C1 segment of cervical spinal cord (tissue), 14 donors: ENCODE measurements at places on chromosomes 7 and 10.

- DNase-seq: no peak
These were observed 401.2 kb downstream of the GFRA1 start for GRCh38 chr10:115871855-115872254.

DNA sequence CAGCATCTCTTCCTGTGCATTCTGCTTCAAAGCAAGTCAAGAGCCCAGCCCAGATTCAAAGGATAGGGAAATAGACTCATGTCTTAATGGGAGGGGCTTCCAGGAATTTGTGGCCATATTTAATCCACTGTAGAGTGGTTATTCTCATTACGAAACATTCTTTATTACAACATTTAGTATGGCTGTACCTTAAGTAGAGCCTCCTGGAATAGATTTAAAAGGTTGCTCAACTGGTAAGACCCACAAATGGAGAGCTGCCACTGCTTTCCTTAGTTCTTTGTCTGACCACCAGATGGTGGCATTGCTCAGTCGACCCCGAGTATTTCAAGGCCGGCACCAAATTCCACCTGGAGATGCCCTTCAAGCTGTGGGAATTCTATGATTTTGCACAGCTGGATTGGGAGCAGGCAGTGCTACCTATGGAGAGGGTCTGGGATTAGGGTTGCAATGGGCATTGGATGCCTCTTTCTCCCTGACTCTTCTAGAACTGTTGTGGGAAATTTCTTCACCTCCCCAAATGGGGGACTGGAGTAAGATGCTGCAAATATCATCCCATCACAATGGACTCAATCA lies 102.2 kb downstream of the RBM20 start:
- DNase-seq: peak; percentile 25

DNA sequence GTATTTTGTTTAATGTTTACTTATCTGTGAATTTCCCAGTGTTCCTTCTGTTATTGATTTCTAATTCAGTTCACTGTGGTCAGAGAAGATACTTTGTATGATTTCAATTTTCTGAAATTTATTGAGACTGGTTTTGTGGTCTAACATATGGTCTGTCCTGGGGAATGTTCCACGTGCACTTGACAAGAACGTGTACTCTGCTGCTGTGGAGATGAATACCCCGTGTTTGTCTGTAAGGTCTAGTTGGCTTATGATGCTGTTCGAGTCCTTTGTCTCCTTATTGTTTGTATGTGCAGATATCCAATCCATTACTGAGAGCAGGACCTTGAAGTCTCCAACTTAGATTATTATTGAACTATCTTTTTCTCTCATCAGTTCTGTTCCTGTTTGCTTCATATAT lies 371.5 kb upstream of the MYO3A start:
- DNase-seq: no peak

- DNase-seq: no peak
These were observed 122.4 kb upstream of the NPS start for GRCh38 chr10:127426746-127427145.

DNA sequence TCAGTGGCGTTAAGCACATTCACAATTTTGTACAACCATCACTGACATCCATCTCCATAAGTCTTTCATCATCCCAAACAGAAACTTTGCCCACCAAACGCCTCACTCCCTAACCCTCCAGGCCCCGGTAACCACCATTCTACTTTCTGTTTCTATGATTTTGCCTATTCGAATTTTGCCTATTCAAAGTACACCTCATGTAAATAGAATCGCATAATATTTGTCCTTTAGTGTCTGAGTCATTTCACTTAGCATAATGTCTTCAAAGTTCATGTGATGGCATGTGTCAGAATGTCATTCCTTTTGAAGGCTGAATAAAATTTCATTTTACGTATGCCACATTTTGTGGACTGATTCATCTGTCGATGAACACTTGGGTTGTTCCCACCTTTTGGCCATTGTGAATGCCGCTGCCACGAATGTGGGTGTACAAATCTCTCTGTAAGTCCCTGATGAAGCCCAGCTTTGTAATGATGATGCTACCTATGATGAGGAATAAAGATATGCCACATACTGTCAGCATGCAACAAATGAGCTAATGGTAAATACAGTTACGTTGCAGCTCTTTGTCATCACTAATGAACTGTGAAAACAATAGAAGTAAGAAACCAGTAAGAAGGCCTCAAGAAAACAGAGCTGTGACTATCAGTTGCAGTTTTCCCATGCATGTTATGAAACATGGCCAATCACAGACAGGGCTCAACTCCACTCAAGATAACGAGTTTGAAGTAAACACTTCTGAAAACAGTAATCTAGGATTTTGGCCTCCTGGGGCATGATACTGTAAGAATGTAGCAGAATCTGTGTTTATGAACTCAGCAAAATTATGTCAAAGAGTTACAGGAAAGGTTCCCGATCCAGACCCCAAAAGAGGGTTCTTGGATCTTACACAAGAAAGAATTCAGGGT lies 120.0 kb downstream of the ADAM12 start:
- no peak for DNase-seq

- DNase-seq: no peak
These were observed 26.9 kb upstream of the OR9A4 start for GRCh38 chr7:141889321-141889720.

GRCh38 chr7:121401896-121402295 lies 5.8 kb upstream of the FAM3C start:
- no peak for DNase-seq

DNA sequence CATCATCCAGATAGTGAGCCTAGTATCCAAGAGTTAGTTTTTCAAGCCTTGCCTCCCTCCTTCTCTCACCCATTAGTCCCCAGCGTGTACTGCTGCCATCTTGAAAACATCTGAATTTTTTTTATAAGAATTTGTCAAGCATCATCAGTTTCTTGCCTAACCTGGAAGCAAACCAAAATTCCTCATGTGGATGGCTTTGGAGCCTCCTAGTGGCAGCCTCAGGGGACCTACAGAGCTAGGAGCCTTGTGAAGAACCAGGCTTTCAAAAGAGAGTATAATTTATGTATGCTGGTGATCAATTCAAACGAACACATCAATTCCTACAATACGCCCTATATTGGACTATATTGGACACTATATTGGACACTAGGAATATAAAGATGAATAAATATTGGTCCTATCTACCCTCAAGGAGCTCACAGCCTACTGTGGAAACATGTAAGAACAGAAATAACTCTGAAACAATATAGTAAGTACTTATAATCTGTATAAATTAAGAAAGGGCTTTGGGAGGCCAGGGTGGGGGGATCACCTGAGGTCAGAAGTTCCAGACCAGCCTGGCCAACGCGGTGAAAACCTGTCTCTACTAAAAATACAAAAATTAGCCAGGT lies 63.4 kb downstream of the HPSE2 start:
- no peak for DNase-seq

- DNase-seq: no peak
These were observed 15.4 kb downstream of the PAXIP1 start for GRCh38 chr7:154987571-154987970.

DNA sequence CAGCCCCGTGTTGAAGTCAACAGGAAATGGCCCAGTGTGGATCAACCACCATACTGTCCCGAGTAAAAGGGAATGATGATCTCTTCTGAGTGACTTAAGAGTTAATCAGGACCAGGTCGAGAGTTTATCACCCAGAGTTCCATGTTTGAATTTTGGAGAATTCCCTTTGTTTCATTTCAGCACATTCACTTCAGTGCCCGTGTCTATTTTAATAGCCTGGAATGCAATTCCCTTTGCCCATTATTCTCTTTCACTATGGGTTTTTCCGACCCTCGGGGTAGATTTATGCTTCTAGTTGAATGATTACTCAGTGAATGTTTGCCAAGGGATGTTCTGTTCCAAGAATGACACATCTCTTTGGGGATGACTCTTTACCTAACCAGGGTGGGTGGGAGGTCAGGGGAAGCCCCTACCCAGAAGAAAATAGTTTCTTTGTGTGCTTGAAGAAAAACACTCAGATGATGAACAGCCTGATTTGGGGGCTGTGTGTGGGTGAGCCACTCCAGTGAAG lies 594.9 kb downstream of the INHBA start:
- no peak for DNase-seq

- no peak for DNase-seq
These were observed 785.9 kb downstream of the GATA3 start for GRCh38 chr10:8840356-8840755.

GRCh38 chr7:91079487-91079886 lies 184.7 kb upstream of the FZD1 start:
- no peak for DNase-seq

DNA sequence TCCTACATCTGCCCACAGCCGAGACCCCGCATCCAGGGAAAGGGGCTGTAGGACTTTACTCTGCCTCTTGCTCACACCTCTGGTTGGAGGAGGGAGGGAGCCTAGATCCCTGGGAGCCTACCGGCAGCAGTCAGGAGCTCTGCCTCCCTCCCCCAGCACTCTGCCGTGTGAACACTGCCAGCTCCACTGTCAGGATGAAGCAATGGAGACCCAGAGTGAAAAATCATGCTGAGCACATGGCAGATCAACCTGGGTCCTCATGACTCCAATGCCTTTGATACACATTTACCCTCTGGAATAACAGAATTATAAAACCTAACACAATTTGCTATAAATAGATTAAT lies 477.7 kb downstream of the TNS3 start:
- no peak for DNase-seq

- DNase-seq: no peak
These were observed 115.3 kb downstream of the PIP4K2A start for GRCh38 chr10:22599048-22599561.

DNA sequence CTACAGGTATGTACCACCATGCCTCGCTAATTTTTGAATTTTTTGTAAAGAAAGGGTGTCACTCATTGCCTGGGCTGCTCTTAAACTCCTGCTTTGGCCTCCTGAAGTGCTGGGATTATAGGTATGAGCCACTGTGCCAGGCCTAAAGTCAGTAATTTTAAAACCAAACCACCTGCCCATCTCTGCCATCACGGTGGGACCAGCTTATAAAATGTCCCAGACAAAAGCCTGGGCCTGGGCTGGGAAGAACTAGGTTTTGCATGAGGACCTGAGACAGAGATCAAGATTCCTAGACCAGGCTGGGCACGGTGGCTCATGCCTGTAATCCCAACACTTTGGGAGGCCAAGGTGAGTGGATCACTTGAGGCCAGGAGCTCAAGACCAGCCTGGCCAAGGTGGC lies 395.6 kb downstream of the CALN1 start:
- no peak for DNase-seq

GRCh38 chr7:16189026-16189715 lies 232.2 kb downstream of the CRPPA start:
- no peak for DNase-seq

- no peak for DNase-seq
These were observed 28.7 kb upstream of the KMT2C start for GRCh38 chr7:152464312-152465118.

- DNase-seq: no peak
These were observed 169.5 kb upstream of the LYZL1 start for GRCh38 chr10:29119374-29119773.

DNA sequence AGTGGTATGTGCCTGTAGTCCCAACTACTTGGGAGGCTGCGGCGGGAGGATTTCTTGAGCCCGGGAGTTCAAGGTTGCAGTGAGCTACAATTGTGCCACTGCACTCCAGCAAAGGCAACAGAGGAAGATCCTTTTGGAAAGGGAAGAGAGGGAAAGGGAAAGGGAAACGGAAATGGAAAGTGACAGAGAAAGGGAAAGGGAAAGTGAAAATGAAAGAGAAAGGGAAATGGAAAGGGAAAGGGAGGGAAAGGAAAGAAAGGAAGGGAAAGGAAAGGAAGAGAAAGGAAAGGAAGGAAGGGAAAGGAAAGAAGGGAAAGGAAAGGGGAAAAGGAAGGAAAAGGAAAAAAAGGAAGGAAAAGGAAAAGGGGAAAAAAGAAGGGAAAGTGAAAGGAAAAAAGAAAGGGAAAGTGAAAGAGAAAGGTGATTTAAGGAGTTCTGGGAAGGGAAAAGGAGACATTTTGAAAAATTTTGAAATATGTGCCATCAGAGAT lies 2.3 kb upstream of the ZC3HAV1 start:
- DNase-seq: no peak

DNA sequence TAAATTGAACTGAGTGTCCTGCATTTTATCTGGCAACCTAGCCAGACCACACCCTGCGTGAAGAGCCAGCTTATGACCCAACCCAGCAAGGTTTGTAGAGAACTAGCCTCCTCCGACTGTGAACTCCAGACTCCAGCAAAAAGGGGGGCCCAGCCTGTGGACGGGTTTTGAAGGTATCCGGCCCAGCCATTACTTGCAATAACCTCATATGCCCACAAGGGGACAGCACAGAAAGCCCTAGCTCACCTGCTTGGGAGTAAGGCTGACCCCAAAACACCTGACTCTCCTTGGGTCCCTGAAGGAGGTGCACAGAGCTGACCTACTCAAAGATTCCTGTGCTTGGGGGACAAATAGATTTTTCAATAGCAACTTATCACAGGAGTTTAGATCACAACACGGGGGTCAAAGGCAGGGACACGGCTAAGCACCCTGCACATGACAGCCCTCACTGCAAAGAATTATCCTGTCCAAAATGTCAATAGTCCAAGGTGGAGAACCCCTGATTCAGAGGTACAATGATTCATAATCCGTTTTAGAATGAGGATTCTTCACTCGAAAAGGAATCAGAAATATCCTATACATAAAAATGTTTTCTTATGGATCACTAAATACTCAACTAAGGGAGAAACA lies 4.6 kb downstream of the TRPV6 start:
- no peak for DNase-seq

GRCh38 chr10:18104223-18104872 lies 35.9 kb upstream of the CACNB2 start:
- DNase-seq: peak; percentile 15

DNA sequence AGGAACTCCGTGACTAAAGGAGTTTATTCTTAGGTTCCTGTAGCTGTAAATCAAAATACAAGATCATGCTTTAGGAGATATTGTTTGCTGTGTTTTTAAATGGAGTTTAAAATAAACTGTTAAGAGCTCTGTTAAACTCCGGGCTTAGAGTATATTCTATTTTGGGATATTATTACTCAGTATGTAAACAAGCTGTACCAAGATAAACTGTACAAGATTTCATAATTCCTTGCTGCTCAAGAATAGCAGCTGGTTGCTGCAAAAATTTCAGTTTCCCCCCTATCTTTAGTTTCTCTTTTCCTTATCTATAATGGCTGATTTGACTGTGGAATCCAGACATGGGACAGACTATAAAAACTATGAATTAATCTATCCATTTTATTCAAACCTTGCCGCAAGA lies 215.7 kb downstream of the HTR7 start:
- no peak for DNase-seq

DNA sequence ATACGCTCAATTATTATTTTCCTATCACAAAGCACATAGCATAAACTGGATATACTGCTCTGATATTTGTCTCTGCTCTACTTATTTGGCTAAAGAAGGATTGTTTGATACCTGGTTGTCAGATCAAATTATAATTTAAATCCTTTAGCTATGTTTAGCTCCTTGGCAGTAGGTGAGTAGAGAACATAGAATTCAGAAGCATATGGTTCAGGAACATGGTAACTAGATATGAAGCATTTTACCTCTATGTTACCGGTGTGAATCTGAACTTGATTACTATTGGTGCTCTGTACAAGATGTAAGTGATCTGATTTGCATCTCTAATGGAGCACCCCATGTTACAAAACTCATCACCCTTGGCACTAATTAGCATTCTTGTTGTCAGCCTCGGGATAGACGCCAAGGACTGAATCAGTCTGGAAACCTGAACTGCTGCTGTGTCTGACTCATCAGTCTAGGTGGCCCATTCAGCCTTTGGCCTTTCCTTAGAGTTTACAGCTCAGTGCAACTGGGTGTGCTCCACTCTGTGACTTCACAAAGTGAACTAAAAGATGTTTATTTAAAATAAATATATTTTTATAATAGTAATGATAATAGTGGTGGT lies 12.3 kb upstream of the MYPN start:
- DNase-seq: no peak
